ENCODE measurements at places on chromosomes 7 and 10.
A peak's percentile ranks its signal among the peaks of the same experiment; 100 is the strongest.

GRCh38 chr7:36658335-36659171, 65.7 kb downstream of the AOAH start:
- peak; percentile 89 for DNase-seq

DNA sequence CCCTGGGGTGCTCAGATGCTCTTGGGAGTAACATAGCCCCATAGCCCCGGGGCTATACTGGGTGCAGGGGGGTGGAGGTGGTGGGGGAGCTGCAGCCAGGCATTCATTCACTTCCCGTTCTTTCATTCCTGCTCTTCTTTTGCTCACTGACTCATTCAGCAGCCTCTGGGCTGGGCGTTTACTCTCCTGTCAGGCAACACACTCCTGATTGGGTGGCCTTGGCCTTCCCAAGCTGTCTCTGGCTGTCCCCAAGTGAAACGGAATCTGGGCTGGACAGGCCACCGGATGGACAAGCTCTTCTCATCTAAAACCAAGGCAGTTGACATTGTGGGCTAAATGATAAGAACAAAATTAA, 34.6 kb downstream of the CHST3 start:
- DNase-seq, result peak; percentile 86

GRCh38 chr7:23020742-23021401, 6.9 kb upstream of the HYCC1 start:
- peak; percentile 91 for DNase-seq

GRCh38 chr10:69051710-69052487, 36.0 kb upstream of the SRGN start:
- DNase-seq, result no peak

- no peak for DNase-seq
Measured at GRCh38 chr10:70990681-70991080, 102.3 kb upstream of the PCBD1 start.

DNA sequence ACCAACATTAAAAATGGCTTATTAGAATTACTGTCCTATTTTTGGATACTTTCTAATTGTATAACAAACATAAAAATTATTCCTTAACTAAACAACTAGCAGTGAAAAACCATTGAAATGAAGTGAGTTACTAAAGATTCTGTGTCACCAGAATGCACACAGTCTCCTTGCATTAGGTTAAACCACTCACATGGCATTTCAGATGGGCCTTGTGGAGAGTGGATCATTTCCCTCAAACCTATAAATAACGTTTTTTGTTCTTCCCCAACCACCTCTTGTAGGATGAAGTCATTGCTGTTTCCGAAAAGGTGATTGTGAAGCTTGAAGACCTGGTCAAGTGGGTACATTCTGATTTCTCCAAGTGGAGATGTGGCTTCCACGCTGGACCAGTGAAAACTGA, 38.4 kb downstream of the ARID5B start:
- DNase-seq, result no peak

DNA sequence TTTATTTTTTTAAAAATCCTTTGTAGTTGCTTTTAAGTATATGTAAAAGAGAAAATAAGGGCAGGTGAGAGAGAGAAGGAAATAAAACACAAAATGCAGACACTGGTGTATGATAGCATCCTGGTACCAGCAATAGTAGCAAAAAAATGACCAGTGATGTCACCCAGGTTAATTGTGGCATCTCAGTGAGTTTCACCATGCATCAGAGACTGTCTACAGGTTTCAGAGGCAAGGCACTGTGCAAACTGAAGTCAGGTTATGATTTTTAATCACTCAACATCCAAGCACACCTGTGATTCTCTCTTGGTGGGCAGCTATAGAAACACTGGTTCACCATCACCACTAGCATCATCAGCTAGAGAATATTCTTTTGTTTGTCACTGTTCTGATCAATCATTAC, 509.3 kb downstream of the SORCS1 start:
- no peak for DNase-seq

DNA sequence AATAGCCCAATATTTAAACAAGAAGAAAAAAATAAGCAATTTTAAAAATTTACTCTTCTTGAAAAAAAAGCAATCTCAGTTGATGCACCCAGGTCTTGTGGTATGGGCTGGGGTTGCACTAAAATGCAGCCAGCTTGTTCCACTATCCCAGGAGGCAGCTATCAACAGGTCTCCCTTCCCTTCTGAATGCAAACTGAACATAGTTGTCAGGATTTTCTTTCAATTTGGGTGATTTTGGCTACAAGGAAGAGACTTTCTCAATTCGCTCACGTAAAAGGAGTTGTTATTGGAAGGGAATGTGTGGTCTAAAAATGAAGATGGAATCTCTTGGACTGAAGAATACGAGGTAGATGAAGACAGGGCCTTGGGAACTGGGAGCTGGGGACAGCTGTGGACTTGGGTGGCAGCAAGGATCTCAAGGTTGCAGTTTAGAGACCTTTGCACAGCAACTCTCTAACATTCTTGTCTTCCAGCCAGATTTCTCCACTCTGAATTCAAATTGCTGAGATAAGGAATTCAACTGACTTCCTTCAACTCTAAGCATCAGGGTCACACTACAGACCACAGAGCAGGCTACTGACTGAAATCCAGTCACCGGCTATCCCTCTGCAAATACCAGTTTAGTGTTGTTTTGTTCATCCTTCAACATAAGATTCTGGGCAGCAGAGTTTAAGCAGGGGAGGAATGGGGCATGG, 3.1 kb upstream of the TMEM26 start:
- DNase-seq, result peak; percentile 30

DNA sequence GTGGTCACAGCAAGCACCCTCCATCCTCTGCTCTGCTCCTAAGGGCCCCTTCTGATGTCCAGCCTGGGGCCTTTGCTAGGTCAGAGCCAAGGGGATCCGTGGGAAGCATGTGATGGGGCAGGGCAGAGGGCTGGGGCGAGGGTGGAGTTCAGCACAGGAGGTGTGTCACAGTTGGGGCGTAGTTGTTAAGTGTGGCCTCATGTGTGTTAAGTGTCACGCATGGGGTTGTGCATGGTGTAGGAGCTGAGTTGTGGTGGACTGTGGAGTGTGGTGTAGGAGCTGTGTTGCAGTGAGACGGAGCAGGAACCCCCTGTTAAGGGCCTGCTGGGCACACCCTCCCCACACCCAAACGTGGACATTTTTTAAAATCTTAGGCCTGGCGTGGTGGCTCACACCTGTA, 248.0 kb downstream of the USP6NL start:
- no peak for DNase-seq

- DNase-seq, result no peak
Measured at GRCh38 chr10:109450702-109451101, 472.6 kb downstream of the XPNPEP1 start.

DNA sequence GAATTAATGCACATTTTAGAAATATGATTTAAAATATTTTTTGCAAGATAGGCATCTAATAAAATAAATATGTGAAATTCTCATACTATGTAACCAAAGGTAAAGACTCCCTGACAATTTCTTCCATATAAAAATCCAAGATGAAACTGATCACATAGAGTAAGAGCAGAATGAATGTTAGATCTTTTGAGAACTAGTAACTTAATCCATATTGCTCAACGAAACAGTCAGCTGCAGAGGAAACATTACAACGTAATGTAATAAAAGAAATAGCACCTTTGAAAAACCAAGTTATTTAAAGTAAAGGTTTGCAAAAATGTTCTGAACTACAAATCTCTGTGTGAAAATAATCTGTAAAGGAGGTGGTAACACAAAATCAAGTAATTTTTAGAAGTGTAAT, 28.8 kb downstream of the HACD1 start:
- no peak for DNase-seq

DNA sequence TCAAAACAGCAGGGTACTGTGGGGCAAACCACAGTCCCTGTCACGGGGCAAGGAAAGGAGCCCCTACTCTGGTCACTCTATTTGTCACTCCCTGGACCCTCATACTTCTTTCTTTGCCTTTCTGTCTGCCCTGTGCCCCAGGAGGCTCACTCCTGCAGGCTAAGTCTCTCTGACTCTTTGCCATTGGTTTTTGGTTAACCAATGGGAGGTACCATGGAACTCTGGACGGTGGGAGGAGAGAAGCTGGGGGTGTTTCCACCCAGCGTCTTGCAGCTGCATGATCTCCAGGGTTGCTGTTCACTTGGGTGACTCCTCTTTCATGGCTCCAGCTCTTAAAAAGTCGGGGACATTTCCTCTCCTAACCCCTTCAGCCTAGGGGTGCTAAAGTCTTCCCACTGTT, 15.4 kb upstream of the EIF5AL1 start:
- DNase-seq, result no peak

DNA sequence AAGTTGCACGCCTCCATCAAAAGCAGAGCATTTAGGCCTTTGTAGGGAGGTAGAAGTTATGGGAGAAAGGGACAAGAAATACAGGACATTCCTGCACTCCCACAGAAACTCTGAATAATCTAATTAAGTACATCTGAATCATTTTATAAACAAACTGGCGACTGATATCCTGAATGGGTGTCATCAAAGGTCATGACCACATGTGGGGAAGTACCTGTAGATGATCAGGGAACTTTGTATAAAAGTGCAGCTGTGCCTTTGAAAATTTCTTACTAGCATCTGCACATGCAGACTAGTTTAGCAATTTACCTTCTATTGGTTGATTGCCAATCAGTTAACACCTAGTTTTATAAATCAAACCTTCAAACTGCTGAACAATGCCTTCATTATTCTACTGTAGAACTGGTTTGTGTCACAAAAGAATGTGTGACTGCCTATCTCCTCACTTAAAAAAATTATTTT, 17.1 kb downstream of the STEAP4 start:
- DNase-seq, result no peak
